ENCODE measurements at places on chromosomes 3 and 15.

GRCh38 chr3:16085884-16086608 lies 88.4 kb upstream of the GALNT15 start:
- no peak for DNase-seq

DNA sequence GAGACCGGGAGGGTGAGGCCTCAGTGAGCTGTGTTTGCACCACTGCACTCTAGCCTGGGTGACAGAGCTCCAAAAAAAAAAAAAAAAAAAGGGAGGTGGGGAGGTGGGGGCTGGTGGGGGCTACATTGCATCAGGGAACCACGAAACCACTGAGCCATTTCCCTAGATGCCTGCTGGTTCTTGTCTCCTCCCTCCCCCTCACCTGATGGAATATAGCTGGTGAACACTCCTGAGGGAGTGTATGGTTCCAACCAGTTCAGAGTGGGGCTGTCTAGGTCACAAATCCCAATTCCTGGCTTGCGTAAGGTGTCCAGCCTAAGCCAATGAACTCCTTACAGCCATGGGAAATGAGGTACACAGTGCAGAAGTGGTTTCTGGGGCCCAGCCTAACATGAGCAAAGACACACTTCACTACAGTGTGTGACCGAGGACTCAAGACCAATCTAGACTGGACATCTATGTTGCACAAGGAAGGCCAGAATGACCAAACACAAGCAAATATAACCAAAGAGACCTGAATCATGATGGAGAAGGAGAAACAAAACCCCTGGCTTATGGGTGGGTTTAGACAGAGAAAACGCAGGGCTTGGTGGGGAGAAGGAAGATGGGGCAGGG lies 39.1 kb upstream of the OSBPL11 start:
- DNase-seq: no peak

- DNase-seq: peak; percentile 35
Observed at GRCh38 chr3:66456711-66457173, 44.1 kb downstream of the LRIG1 start.

DNA sequence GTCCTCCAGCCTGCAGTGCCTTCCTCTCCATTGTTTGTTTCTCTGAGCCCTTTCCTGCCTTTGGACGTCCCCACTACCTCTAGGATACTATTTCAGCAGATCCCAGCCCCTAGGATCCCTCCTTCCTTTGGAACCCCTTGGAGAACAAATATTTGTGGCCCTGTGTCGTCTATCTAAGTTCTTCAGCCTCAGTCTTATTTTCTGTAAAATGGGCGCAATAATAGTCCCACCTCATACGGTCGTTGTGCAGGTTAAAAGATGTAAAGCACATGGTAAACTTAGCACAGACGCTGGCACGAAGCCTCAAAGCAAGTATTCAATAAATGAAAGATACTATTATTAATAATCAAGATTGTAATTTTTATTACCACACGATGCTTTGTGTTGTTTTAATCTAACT lies 122.0 kb downstream of the SV2B start:
- DNase-seq: no peak

GRCh38 chr15:29571792-29572431 lies 250.4 kb downstream of the TJP1 start:
- peak; percentile 15 for DNase-seq

- DNase-seq: no peak
Observed at GRCh38 chr3:149975919-149976318, 5.2 kb upstream of the PFN2 start.

DNA sequence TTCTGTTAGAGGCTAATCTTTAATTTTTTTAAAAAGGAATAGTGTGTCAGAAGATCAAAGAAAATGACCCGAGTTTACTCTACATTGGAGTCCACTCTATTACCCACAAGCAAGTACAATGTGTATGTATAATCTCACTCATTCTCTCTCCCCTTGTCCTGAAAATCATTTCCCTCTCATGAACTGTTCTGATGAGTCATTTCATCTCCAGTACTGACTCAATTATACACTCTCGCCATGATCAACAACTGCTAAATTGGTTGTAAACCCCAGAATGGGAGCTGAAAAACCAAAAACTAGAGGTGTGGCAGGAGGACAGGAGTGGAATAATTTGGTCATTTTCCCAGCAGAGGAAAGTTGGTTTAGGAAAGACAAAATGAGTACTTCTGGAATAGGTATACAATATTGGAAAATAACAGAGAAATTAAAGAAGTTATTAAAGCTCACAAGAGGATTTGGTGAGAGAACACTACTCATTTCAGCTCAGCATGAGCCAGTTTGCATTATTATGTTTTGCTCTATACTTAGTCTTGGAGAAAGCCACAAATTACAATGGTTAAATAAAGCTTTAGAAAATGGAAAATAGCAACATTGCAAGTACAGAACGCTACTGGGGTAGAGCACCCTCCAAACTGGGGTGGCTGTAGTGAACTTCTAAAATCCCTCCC lies 144.3 kb upstream of the PFN2 start:
- DNase-seq: no peak

DNA sequence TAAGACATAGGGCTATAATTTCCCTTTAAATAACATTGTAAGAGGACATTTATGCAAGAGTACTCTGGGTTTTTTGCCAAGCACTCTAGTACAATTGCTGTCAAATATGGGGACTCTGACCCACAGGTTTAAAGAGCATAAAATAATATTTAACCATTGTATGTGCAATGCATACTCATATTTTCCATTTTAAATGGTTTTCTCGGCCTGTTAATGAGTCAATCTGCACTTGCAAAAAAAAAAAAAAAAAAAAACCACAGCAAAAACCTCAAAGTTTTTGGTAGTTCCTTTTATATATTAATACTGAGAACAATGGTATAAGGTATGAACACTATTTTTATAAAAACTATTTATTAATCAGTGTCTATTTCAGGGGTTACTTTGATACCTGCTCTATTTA lies 304.0 kb upstream of the CBLB start:
- DNase-seq: no peak

GRCh38 chr3:20310629-20311028 lies 124.6 kb upstream of the SGO1 start:
- DNase-seq: no peak

Data from SW480 (cell line).